Small intestine (tissue), 16 donors: ENCODE measurements at places on chromosomes 2 and 18. TPM values are rescaled to one million over a fixed set of nuclear protein-coding genes. Genes with fewer than 3 reads are reported as not detected.

DNA sequence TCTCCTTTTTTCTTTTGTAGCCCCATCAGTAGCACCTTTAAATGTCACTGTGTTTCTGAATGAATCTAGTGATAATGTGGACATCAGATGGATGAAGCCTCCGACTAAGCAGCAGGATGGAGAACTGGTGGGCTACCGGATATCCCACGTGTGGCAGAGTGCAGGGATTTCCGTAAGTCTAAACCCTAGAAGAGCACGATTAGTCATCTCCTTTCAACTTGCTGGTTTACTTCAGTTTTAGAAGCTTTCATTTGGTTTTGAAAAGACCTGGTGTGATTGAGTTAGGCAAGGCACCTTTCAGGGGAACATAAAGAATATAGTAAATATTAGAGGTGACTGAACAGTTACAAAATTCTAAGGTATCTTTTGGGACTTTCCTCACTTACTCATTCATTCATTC is 72.2 kb upstream of the TMEM87B start:
- H3K4me3 ChIP-seq = no peak overlapping the region
- DNase-seq = no peak
- H3K27ac ChIP-seq = no peak overlapping the region
- no peaks in the 10 kb centered on the region for H3K36me3 ChIP-seq
- no peaks in the 10 kb centered on the region for H3K4me1 ChIP-seq

DNA sequence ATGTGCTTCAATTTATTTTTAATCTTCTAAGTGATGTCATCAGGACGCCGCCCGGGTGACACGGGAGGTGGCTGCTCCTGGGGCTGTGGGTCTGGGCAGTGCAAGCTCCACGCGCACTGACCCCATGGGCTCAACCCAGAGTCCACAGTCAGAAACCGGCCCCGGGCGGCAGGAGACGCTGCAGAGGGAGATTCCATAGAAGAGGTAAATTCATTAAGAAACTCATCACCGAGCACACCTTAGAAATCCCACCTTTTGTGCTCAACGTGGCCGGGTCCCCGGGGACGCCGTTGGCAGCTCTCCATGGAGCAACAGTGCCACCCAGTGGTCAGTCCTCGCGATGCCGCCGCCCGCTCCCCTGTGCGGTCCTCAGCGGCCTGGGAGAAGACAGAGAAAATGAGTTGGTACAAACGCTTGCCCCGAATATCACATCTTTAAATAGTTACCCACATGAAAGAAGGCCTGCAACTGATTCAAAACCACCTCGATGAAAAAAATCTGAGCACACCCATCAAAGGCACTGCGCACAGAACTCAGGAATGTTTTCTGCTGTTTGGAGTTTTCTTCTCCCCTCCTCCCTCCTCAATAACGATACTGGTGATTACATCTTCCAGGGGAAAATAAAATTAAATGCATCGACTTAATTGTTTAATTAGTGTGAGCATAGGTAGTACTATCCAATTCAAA is 92.6 kb downstream of the CMPK2 start:
- H3K27ac ChIP-seq = no peak overlapping the region
- H3K36me3 ChIP-seq = no peaks in the 10 kb centered on the region
- H3K4me3 ChIP-seq = no peak overlapping the region
- H3K27me3 ChIP-seq = peaks cover 2% of the 10 kb centered on the region

DNA sequence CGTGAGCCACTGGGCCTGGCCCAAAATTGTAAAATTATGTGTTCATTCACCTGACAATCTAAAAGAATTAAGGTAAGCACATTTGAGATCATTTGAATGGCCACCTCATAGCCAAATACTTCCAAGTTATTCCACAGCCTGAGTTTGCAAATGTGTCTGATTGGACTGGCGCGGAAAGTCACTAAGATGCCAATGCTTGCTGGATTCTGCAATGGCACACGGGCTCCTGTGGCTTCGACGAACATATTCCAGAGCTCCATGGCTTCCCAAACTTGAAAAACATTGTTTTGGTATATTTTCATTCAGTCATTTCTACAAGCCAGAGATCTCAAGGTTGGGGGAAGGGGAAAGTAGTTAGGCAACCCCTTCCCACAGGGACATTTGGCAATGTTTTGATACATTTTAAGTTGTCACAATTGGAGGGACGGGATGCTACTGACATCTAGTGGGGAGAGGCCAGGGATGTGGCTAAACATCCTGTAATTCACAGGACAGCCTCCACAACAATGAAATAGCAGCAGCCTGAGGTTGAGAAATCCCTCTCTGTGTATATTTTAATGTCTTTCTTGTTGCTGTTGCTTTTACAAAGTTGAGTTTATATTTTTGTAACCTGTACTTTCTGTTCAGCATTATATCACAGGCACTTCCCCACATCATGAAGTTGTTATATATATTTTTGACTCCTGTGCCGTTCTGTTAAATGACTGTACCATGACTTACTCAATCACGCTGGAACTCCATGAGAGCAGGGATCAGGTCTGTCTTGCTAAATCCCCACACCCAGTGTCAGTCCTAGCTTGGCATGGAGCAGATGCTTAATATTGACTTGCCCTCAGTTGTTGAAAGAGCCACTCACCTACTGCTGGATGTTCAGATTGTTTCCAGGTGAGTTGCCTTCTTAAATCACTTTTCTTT is 56.9 kb downstream of the COL4A4 start:
- no peaks in the 10 kb centered on the region for H3K36me3 ChIP-seq
- no peaks in the 10 kb centered on the region for H3K27me3 ChIP-seq
- H3K4me1 ChIP-seq = no peaks in the 10 kb centered on the region
- DNase-seq = peak; percentile 70
- H3K4me3 ChIP-seq = no peak overlapping the region
- no peak overlapping the region for H3K27ac ChIP-seq

- H3K4me1 ChIP-seq = no peaks in the 10 kb centered on the region
- no peak for DNase-seq
- H3K36me3 ChIP-seq = no peaks in the 10 kb centered on the region
Observed at GRCh38 chr2:128628206-128628605, 309.5 kb upstream of the HS6ST1 start.

DNA sequence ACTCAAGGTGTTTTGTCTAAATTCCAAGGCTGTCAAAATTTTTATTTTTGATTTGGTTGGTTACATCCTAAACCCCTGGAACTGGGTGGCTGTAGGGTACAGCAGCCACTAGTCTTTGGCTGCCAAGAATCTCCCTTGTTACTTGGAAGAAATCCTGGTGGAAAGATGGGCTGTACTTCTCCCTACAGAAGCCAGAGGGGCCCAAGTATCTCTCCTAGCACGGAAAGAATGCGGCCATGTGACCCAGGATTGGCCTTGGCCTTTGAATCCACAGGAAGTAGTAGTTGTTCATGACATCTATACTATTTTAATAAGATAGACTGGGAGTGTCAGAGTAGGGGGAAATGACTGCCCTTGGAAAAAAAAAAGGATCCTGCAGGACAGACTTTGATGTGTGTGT is 54.4 kb upstream of the MYO3B start:
- no peaks in the 10 kb centered on the region for H3K36me3 ChIP-seq
- H3K27ac ChIP-seq = no peak overlapping the region
- H3K4me1 ChIP-seq = no peaks in the 10 kb centered on the region
- no peak overlapping the region for H3K4me3 ChIP-seq
- no peak for DNase-seq
- H3K27me3 ChIP-seq = no peaks in the 10 kb centered on the region

DNA sequence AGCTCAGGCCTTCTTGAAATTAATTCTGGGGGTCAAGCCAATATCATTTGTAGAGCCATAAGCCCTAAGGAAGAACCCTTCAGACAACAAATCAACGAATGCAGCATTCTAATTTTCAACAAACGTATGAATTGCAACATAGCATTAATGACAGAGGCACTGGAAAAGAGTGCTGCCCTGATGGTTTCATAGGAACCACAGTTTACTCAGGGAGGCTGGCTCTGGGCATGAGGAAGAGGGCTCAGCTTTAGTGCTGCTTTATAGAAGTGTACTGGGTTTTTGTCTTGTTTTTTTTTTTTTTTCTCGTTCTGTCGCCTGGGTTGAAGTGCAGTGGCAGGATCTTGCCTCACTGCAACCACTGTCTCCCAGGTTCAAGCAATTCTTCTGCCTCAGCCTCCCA is 36.1 kb upstream of the CAB39 start:
- no peaks in the 10 kb centered on the region for H3K27me3 ChIP-seq
- H3K4me3 ChIP-seq = no peak overlapping the region
- no peak for DNase-seq
- no peaks in the 10 kb centered on the region for H3K36me3 ChIP-seq
- peaks cover under 1% of the 10 kb centered on the region for H3K4me1 ChIP-seq
- no peak overlapping the region for H3K27ac ChIP-seq

DNA sequence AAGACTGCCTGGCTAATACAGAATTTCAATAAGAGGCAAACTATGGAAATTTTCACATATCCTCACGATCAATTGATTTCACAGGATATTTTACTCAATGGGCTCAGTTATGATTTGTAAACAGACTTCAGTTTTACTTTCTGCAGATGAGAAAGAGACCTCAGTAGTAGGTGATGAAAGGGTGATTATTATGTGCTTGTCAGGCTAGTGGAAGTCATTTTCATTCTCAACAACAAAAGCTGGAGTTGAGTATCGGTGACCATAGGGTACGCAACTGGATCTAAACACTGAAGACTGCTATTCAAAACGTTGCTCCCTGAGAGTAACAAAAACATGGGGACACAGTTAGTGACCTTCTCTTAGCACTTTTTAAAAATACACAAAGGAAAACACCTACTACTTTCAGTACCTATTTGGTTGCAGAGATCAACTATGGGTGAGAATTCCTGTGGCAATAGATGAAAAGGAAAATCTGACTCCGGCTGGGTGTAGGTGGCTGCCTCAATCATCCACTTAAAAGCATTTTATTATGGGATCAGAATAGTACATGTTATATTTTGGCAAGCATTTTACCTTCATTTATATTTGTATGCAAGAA is 126.2 kb upstream of the VRK2 start:
- no peaks in the 10 kb centered on the region for H3K36me3 ChIP-seq
- H3K4me1 ChIP-seq = no peaks in the 10 kb centered on the region
- H3K27me3 ChIP-seq = no peaks in the 10 kb centered on the region

DNA sequence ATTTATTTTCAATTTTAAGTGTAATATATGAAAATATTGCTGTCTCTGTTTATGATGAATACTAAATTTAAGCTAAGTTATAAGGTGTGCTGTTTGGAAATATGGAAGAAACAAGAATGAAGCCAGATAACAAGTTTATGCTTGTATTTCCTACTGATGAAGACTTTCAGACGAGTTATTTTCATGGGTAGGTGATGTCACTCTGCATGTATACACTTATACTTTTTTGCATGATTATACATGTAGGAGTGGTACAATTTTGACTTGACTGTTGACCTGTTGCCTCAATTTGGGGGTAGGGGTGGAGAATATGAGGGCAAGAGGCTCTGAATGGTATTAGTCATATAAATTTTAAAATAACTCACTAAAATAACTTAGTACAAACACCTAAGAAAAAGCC is 133.7 kb downstream of the HAUS1 start:
- no peak overlapping the region for H3K4me3 ChIP-seq
- H3K4me1 ChIP-seq = no peaks in the 10 kb centered on the region
- no peaks in the 10 kb centered on the region for H3K27me3 ChIP-seq
- no peak overlapping the region for H3K27ac ChIP-seq

GRCh38 chr2:172969609-172970008 is 106.0 kb upstream of the MAP3K20 start:
- no peak overlapping the region for H3K27ac ChIP-seq
- no peaks in the 10 kb centered on the region for H3K36me3 ChIP-seq
- no peak for DNase-seq
- H3K4me3 ChIP-seq = no peak overlapping the region
- no peaks in the 10 kb centered on the region for H3K4me1 ChIP-seq
- no peaks in the 10 kb centered on the region for H3K27me3 ChIP-seq

DNA sequence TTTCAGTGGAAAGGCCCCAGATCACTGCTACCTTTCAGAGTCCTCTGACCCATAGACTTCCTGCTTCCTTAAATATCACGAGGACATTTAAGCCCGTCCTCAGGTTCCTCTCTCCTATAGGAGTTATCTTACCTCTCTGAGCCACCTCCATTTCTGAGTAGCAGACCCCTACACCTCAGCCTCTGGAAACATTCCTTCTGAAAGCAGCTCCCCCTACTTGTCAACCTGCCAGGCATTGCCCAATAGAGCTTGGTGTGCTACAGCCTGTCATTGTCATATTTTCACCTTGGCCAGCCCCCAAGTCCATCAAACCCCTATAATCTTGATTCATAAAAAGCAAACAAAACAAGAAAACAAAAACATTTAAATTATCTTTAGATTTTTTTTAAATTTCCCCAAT is 717.9 kb upstream of the SLC8A1 start:
- no peak overlapping the region for H3K27ac ChIP-seq
- no peak overlapping the region for H3K4me3 ChIP-seq
- H3K36me3 ChIP-seq = no peaks in the 10 kb centered on the region
- H3K4me1 ChIP-seq = no peaks in the 10 kb centered on the region
- no peak for DNase-seq

DNA sequence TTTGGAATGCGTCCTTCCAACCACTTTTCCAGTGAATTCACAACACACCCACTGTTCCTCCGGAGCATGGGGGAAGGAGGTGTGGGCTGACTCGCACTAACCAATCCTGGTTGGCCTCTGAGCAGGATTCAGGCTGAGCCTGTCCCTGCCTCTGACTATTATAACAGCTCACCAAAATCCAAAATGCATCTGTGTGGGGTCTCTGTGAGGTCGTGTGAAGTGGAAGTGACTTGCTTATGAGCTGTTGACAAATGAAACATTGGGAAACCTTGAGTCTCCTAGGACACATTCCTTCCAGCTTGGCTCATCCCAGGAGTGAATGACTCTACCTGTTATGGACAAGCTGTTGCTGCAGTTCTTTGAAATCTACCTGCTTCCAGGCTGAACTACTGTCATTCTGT is 1.5 kb downstream of the CIDEA start:
- H3K27ac ChIP-seq = no peak overlapping the region
- H3K4me3 ChIP-seq = no peak overlapping the region
- H3K36me3 ChIP-seq = no peaks in the 10 kb centered on the region
- no peak for DNase-seq

DNA sequence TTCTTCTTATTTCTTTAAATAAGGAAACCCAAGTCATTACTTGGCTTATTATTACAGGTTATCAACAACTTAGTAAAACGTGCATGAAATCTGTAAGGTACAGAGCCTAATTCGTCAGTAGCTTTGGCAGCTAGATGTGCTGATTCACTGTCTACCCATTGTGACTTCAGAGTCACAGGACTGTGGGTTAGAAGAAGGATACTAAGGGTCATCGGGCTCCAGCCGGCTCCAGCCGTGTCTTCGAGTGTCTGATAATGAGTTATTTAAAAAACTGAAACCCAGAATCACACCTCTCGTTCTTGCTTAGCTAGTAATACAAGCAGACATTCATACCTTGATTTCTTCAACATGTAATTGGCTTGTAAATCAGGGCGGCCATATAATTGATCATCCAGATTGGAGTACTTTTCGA is 170.5 kb downstream of the FMNL2 start:
- DNase-seq = no peak
- no peak overlapping the region for H3K4me3 ChIP-seq
- no peaks in the 10 kb centered on the region for H3K27me3 ChIP-seq
- no peak overlapping the region for H3K27ac ChIP-seq
- no peaks in the 10 kb centered on the region for H3K36me3 ChIP-seq
- no peaks in the 10 kb centered on the region for H3K4me1 ChIP-seq

The GNAL gene
- 0.81 TPM for polyA plus RNA-seq

The EFEMP1 gene
- 0.89 TPM for polyA plus RNA-seq

The EVX2 gene
- not detected for polyA plus RNA-seq

The GPC1 gene
- 2.7 TPM for polyA plus RNA-seq
